ENCODE measurements at places on chromosomes 6 and 20.

- DNase-seq = no peak
Measured at GRCh38 chr20:61663521-61664425, 401.9 kb downstream of the TAF4 start.

GRCh38 chr6:51768087-51768486 lies 319.3 kb downstream of the PKHD1 start:
- DNase-seq = no peak

DNA sequence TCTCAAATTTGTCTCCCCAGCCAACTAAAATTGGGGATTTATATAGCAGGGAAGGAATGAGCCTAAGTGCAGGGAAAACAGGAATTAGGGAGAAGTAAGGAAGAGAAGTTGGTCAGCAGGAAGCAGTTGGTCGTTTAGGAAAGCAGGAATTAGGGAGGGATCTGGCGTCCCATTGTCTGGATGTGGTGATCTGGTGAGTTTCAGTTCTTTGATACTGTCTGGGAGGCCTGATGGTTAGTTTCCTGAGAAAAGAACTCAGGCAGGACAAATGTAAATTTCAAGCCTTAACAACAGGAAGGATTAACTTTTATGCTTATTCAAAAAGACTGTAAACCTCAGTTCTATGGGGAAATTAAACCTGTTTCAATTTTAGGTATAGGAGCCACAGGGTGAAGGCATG lies 116.2 kb upstream of the PRL start:
- DNase-seq = no peak

- no peak for DNase-seq
Measured at GRCh38 chr6:139577124-139577762, 202.8 kb upstream of the CITED2 start.

DNA sequence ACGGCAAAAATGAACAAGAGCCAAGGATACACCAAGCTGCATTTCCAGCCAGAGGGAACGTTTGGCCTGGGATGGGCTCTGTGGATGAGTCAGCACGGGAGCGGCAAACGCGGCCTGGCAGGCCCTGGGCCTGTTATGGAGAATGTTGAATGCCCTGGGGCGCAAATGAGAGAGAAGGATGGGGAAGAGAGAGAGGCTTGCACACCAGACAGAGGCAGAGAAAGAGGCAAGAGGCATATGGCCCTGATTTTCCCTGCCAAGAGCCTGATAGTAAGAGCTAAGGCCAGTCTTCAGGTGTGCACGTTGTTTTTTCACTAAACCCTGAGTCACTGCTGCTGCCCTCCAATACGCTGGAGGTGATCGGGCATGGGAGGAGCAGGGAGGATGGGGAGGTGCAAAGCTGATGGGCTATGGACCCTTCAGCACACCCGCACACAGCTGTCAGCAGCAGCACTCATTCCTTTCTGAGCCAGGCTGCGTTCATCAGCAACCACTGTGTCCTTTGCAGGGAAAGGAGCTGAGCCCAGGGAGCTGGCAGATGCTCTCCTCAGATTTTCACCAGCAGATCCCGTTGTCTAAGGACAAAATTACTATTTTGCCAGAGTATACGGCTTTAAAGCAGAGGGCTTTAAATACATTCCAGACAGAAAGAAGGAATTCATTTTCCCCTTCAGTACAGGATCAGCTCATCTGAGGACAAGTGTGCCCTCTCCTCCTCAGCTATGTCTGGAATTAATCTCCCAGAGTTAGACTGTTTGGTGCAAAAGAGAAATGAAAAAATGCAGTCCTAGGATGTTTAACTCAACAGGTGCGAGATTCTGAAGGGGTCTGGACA lies 61.7 kb upstream of the SLC22A23 start:
- DNase-seq = no peak

- DNase-seq = no peak
Measured at GRCh38 chr6:15252195-15252594, 6.3 kb downstream of the JARID2 start.

- no peak for DNase-seq
Measured at GRCh38 chr20:48728042-48728825, 99.6 kb downstream of the PREX1 start.

DNA sequence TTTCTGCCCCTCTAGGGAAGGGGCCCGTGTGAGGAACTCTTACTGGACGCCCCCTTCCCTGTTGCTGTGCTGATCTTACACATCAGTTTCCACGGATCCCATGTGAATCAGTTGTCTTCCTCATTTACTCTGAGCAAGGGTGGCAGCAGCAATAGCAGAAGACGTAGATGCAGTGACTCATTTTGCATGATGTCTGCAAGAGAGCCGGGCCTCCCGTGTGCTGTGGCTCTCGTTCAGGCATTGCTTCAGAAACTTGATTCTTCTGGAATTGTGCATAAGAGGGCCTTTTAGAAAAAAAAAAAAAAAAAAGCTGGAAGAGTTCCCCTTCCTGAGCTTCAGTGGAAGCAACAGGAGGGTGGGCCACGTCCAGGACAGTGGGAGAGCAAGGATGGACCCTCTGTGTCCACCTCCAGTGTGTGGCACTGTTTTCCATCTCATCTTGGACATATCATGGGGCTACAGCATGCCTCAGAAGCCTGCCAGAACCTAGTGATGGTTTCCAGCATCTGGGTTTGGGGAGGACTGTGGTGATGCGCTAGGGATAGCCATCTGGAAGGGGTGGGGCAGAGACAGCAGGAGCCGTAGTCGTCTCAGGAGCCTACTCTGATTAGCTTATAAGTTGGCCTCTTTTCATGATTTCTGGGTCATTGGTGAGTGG lies 62.1 kb downstream of the FOXO3 start:
- DNase-seq = no peak

GRCh38 chr6:167400482-167401138 lies 75.7 kb downstream of the TTLL2 start:
- DNase-seq = no peak
